ENCODE measurements at places on chromosomes 5 and 9.

GRCh38 chr5:103938146-103938695, 375.6 kb upstream of the NUDT12 start:
- DNase-seq, result no peak

DNA sequence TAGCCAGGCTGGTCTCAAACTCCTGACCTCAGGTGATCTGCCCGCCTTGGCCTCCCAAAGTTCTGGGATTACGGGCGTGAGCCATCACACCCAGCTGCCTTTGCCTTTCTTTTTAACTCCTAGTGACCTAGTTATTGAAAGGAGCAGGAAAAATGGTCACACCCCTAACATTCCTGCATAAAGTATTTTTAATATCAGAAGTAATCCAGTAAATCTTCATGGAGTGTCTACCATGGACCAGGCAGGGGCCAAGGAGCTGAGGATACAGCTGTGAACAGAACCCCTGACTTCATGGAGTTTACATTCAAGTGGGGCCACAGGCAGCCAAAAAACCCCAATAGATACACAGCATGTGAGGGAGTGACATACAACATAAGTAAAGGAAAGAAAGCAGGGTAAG, 18.3 kb upstream of the F2RL1 start:
- no peak for DNase-seq

- DNase-seq, result no peak
Observed at GRCh38 chr9:114256827-114257328, 66.0 kb upstream of the ORM1 start.

GRCh38 chr5:151173711-151174611, 16.4 kb upstream of the ANXA6 start:
- DNase-seq, result no peak

DNA sequence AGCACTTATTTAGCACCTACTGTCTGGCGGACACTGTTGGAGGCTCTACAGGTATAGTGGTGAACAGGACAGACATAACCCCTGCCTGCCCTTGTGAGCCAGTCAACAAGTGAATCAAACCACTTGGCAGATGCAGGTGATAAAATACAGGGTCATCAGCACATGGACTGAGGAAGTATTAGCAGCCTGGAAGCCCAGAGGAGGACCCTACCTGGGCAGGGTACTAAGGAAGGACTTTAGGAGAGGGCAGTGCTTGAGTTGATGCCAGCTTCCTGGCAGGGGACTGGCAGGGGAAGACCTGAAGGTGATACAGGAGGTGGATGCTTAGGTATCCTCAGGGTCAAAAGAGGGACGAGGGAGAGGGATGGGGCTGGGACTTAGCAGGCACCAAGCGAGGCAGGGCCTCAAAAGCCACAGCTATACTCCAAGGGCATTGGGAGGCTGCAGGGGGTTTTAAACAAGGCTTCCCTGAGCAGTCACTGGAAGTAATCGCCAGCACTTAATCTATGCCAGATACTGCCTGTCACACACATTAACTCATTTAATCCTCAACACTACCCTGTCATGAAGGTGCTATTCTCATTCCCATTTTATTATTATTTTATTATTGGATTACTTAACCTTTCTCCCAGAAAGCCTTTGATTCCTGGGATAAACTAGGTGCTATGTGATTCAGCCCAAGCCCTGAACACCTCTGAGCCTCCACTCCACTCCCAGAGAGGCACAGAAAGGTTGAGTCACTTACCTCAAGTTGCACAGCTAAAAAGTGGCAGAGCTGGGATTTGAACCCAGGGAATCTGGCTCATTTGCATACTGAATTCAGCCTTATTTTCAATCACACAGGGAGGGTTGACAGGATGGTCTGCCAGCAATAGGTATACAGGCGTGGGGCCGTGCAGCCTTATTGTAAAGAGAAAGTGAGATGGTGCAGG, 63.8 kb upstream of the ORM1 start:
- DNase-seq, result no peak

DNA sequence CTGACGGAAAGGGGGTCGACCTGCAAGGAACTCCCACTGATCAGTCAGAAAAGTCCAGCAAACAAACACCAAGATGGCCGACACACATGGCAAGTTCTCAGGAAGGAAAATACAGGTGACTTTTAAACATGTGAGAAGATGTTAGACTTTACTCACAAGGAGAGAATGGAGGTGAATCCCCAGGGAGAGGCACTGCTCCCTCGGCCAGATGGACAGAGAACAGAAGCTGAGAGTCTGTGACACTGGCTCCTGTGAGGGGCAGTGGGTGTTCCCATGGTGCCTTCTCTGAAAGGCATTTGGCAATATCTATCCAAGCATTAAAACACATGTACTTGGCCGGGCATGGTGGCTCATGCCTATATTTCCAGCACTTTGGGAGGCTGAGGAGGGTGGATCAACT, 22.8 kb downstream of the COL5A1 start:
- DNase-seq, result no peak

DNA sequence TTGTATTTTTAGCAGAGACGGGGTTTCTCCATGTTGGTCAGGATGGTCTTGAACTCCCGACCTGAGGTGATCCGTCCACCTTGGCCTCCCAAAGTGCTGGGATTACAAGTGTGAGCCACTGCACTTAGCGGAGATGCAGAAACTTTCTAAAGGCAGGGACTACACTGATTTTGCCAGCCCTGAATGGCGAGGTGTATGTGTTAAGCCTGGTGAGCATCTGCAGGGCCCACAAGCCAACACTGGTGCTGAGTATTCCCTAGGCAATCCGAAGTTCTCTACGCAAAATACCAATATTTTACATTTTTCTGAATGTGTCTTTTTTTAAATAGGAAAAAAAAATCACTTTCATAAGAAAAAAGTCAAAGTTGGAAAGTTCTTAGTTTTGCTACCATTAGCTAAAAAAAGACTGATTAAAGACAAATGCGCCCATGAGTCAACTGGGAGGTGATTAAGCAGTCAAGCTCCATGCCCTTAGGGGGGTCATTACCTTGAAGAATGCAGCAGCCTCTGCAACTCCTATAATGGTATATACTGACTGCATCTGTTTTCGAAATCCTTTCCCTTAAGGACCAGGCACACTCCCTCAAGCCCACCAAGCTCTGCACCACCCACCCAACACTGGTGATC, 502.8 kb downstream of the BNC2 start:
- no peak for DNase-seq

DNA sequence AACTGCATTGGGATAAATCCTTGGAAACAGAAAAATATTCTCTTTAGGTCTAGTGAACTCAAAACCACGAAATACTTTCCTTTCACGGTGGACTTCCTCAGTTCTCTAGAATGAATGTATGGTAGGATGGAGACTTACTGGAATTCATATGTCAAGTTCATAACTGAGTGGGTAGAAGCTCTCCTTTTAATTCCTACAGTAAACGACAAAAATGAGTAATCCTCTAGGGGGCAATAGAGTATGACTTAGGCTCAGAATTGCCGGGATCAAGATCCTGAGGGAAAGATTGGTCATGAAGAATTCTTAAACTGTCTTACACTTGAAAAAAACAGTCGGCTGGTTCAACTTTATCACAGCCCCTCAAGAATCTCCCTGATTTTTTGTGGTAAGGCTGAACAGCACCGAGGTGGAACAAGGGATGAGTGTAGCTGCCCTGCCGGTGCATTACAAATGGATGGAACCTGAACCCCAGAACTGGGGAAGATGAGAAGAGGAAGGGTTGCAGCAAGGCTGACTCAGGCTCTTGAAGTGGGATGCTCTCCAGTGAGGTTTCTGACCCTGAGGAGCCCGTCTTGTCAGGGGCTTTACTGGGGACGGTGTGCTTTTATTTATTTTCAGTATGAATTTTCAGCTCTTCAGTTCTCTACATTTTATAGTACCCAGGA, 14.0 kb upstream of the LOX start:
- no peak for DNase-seq

- no peak for DNase-seq
Observed at GRCh38 chr5:72651779-72652178, 144.6 kb upstream of the ZNF366 start.

DNA sequence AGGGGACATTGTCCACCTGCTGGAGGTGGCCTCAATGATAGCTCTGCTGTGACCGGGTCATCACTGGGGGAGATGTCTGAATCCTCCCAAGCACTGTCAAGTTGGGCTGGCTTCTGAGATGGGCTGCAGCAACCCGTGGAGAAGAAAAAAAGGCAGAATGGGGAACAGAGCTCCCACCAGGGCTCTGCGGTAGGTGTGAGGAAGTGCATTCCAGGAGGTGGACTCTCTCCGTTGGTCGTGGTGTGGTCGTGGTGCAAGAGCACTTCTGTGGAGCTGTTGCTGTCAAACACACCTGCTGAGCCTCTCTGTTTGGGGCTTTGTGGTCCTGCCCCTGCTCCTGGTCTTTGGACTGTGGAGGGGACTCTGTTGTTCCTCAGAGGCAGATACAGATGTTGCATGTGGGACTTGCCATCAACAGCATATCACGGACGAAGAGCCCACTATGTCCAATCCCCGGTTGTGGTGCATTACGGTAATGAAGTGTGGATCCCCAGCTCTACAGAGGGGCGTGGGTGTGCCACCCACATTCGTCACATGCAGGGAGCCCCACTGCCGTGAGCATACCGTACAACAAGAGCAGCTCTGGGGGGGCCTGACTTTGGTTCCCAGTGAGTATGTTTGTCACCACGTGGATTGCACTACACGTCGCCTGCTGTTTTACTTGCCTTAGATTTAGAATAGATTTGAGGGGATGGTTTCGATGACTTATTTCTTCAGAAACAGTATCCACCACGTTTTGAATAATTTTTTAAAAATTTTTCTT, 36.0 kb upstream of the PITX1 start:
- DNase-seq, result no peak

DNA sequence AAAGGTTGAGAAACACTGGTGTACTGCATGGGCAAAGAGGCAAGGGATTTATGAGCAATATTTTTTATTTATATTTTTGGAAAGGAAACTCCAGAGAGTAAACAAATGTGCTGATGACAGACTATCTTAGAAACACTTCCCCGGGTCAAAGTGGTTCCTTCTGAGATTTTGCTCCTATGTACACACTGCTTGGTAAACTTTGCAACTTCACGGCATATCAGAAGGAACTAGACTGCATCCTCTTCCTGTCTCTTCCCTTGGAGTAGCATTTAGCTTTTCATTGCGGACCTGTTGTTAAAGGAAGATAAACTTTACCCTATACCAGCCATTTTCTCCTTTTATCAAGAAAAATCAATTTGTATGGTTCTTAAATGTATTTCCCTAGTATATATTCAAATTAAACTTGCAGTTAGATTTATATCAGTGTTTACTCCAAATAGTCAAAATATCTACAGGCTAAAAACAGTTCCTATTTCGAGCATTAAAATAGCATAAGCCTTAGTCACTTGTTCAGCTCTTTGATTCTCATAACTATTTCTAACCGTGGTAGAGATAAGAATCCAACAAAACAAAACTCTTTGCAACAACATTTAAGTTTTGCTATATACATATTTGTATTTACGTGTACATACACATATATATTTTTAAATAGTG, 48.0 kb upstream of the LRRC19 start:
- no peak for DNase-seq

DNA sequence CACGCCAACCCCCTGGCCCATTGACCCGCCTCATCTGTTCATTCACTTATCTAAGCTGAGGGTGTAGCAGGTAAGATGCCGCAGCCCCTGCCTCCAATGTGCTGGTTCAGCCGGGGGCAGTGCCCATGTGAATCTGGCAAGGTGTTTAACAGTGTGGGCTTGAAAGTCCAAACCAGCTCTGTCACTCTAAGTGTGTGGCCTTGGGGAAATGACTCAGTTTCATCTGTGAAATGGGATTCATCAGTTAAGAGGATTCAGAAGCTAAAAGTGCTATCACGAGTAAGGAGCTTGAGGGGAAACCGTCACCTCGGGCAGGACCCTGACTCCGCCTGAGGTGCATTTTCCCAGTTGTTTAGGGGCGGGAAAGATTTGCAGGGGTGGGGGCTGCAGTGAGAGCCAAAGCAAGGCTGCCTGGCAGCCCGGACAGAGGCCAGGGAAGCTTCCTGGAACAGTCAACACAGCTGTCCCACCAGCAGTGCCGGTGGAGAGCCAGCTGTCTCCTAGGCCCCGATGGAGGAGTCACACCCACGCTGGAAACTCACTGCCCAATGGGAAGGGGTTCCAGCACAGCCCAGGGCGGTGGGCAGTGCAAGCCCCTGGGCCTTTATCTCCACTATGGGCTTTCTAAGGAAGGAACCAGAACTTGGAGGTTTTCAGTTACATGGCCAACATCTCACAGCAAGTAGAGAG, 9.7 kb upstream of the URM1 start:
- no peak for DNase-seq

GRCh38 chr5:39256477-39257235, 37.3 kb upstream of the FYB1 start:
- DNase-seq, result no peak

DNA sequence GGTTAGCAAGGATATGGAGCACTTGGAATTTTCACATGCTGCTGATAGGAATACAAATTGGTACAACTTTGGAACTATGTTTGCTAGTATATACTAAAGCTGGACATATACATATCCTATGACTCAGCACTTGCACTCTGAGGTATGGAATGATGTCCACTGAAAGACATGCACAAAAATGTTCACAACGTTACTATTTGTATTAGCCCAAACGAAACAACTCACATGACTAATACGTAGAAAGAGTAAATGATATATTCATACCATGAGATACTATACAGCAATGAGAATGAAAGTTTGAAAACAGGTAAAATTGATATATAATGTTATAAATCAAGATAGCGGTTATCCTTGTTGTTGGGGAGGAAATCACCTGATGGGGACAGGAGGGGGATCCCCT, 45.5 kb upstream of the CDC42SE2 start:
- DNase-seq, result no peak

DNA sequence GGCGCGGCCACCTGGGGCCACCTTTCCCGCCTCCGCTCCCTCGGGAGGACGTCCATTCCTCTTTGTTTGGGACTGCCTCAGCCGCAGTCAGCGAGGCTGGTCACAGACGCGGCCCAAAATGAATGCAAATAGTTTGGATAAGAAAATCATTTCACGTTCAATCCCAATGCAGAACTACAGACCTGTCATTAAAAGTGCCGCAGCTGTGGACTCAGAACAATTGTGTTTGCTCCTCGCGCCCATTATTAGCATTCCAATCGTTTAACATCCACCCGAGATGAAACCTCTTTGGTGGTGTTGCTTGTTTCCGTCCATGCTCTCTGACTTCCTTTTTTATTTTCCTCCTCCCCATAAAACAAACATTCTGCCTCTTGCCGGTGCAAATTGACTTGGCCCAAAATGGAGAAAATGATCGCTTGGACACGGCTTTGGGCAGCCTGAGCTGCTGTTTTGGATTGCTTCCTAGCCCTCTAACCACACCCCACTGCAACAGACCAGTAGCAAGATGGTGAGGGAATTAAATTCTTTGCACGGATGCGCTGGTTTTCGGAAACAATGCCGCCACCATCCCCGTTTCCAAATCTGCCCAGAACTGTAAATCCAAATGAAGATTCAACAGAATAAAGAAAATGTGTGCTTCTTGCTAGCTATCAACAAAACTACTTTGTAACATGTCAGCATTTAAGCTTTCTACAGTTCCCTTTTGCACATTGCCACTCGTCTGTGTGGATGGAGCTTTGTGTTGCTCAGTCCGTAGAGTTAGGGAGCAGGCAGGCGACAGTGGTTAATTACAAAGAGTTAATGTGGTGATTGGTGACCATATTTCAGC, 784 bp downstream of the NLN start:
- no peak for DNase-seq

All from stimulated activated CD8-positive, alpha-beta memory T cell treated with anti-CD3 and anti-CD28 coated beads, Interleukin-7, amount 100 ng/mL, for 1 hour (primary cell).